ENCODE measurements at places on chromosomes 2 and 18.

DNA sequence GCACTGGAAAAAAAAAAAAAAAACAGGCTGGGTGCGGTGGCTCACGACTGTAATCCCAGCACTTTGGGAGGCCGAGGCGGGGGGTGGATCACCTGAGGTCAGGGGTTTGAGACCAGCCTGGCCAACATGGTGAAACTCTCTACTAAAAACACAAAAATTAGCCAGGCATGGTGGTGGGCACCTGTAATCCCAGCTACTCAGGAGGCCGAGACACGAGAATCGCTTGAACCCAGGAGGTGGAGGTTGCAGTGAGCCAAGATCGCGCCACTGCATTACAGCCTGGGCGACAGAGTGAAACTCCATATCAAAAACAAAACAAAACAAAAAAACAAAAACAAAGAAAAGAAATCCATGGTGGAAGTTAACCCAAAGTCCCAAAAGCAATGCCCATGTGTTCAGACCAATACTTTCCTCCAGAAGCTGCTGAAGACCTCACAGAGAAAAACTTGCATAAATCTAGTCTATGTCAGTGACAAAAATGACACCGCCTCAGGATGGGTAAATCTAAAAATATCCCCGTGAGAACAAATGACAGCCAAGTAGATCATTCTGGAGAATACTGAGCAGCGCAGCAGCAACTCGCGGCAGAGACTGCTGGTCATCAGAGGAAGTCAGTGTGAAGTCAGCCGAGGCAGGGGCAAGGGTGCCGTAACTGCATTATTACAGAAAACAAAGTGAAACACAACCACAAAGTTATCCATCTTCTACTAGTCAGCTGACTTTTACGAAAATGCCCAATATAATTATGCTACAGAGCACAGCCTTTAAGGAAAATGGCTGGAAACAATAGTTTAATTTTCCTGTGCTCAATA lies 41.0 kb downstream of the LPIN2 start:
- DNase-seq: no peak

GRCh38 chr2:217559084-217559483 lies 443.7 kb downstream of the TNS1 start:
- no peak for DNase-seq

DNA sequence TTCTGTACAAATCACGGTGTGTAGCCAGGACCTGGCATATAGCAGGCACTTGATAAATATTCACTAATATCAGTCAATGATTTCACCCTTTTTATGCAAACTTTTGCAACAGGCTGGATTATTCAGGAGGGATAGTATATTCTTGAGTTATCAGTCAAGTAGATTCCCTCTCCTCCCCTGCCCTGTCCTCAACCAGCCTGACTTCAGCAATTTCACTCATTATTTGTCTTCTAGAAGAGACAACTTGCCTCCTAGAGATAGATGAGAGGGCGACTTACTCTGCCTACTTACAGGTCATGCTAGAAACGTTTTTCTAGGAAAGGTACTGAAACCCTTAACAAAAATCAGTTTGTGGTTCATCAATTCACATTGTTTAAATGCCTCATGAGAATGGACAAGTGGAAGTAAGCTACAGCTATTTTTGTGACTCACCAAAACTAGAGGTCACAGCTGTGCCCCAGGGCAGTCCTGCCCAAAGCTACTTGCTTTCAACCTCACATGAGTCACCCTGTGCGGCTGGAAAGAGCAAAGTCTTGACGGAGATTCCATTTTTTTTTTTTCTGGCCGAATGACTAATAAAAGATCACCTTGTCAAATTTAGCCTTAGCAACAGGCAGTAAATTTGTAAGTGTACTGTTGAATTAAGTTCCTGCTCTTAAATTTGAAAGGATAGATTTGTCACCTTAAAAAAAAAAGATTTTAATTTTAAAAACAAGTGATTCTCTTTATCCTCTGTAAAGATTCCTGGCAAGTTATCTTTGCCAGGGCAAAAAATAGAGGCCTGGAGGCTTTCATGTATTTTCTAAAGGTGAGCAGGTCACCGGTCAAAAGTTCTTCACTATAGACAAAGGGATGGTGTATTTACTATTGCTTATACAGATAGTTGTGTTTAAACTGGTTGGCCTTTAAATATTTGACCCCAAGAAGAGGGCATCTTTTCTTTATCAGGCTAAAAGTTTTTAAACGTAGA lies 109.0 kb upstream of the SLC35G4 start:
- DNase-seq: no peak

DNA sequence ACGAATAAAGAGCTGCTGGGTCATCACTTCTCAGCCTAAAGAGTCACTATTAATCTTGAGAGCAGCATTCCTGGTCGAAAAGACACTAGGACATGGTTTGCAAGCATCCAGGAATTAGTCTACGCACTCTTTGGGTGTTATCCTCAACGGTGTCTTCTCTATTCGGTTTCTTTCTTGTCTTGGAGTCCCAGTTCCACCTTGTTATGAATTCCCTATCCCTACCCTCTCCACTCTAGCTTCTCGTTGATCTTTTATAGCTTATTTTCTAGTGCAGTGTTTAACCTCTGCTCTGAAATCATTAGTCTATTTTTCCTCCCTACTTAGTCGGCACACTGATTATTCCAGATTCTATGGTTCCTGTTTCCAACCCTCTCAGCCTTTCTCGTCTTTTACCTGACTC lies 158.1 kb upstream of the LRRTM1 start:
- DNase-seq: no peak

DNA sequence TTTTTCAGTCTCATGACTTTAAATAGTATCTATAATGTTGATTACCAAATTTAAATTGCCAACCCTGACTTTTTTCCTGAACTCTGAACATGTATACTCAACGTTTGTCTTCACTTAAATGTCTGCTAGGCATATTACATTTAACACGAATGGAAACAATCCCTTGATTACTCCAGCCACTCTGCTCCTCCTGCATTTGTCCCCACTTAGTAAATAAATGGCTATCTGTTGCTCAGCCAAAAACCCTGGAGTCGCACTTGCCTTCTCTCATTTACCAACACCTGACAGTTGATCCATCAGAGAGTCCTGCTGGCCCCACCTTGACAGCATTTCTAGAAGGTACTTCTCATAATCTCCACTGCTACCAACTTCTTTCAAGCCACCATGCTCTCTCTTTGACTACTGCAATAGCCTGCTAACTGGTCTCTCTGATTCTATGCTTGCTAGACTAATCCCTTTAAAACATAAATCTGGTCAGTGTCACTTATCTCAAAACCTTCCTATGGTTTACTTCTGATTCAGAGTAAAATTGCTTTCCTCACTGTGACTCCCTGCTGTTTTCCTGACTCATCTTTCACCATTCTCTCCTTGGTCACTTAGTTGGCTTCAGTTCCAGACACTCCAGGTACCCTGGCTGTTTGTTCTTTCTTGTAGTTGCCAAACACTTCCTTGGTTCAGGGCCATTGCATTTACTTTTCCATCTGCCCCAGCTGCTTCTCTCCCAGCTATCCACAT lies 31.9 kb downstream of the SPAG16 start:
- no peak for DNase-seq

DNA sequence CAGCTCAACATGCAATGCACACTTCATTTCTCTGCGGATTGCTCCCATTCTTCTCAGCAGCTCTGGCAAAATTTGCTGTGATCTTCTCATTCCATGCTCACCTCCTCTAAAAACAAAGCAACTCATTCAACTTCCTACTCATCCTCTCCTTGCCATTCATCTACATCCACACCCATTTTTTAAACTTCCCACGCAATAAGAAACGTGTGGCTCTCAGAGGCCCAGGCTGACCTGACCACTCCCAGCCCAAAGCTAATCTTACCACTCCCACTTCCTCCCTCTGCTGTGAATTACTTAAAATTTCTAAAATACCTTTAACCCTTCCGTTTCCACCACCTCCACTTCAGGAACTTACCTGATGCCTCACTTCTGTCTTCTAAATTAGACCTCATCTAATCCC lies 15.2 kb downstream of the ABCB11 start:
- no peak for DNase-seq

DNA sequence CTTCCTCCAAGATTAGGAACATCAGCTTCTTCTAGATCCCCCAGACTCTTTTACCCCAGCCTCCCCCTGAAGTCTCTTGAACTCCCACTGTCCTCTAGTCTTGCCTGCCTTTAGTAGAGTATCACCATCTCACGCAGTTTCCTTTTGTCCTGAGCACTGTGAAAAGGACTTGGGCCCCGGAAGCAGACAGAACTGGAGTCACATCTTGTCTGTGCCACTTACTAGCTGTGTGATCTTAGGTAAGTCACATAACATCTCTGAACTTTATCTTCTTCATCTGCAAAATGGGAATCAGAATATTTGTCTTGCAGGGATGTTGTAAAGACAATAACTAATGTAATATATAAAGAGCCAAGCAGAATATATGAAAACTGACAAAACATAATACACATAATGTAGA lies 8.4 kb upstream of the TRABD2A start:
- DNase-seq: no peak

DNA sequence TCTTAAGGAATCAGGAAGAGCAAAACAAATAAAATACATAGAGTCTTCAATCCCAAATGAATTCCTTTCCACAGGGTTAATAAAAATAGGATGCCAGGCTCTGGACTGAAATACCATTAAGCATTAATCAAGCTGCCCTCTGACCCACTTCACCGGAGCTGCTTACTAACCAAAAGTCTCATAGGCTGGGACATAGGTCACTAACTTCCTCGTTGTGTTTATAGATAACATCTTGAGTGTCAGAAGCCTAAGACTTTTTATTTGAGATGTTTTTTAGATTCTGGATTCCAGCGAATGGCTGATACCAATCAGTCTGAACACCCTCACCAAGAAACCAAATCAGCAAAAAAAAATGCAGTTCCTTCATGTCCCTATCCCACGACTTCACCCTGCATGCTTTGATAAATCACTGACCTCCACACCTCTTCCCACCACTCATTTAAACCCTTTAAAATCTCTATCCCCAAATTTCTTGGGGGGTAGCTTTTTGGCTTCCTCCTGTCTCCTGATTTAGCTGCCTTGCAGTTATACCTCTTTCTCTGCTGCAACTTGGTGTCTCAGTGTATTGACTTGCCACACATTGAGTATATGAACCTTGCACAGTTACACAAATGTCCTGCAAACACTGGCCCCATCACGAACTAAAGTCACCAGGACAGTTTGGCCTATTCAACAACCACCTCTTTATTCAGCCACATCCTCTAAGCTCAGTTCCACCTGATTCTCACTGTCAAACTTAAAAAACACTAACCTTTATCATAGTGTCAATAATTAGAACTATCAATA lies 399.3 kb downstream of the METTL4 start:
- DNase-seq: no peak

GRCh38 chr2:197996583-197996982 lies 192.2 kb downstream of the PLCL1 start:
- no peak for DNase-seq

DNA sequence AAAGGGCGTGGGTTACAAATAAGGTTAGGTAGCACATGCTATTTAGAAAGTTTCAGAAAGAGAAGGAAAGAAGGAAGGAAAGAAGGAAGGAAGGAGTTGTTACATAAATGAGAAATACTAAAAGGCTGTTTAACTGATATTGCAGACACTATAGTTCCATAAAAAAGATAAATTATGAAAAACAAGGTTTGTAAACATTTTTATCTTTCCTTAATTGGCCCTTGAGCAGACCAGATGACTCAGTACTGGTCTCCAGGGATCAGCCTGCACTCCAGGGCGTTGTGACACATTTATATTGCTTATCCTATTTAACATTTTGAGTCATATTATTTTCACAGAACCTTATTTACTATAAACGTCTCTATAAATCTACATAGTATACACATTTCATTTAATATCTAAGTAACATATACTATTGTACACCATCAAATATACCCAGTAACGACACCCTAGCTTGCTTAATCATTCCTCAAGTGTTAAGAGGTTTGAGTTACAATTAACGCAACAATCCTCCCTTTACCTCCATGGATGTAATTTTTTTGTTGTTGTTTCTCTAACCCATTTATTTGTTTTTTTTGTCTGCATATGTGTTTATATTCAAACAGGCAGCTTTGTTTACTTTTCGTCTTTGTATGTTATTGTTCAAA lies 2.8 kb upstream of the RAB31 start:
- no peak for DNase-seq

DNA sequence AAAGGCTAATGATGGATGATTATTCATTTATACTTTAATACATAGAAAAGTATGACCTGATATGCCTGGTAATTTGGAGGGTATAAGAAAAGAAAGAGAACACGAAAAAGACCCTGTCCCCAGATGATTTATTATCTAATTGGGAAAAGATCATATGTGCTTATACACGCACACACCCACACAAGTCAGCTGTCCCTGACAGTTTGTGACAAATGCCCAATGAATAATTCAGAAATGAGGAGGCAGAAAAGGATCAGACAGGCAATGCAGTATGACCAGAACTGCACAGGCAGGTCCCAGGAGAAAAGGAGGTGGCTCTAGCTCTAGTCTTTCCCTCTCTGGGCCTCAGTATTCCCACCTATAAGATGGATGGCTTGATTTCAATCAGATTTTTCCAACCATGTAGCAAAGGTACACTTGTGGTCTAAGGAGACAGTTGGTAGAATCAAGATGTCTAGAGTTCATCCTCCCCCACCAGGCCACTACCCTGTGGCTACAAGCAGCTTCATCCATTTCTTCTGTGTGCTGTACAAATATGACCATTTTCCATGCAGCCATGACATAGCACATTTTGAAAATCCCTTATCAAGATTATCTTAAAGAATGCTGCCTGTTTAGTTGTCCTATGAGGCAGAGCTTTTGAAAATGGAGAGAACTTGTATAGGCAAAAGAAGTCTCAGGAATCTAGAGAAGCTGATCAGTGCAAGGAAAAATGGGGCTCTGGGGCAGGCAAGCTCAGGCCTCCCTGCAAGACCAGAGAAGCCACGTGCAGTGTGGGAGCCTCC lies 19.7 kb downstream of the CYRIA start:
- no peak for DNase-seq

- DNase-seq: no peak
These were observed 54.8 kb upstream of the TUBA3E start for GRCh38 chr2:130252880-130253645.

DNA sequence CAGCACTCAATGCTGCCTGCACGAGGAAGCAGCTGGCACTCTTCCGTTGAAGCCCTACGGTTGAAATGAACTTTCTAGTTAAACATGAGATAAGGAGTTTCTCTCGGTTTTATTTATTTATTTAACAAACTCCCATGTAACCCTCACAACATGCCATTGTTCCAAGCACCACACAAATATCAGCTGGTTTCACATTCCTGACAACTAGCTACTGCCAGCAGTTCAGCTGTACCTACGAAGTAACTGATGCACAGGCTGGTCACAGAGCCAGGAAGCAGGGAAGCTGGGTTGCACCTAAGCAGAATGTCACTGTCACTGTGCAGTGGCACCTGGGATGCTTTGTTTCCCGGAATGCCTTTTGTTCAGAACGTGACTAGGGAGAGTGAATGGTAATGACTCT lies 18.1 kb downstream of the TIMM21 start:
- no peak for DNase-seq
